ENCODE measurements at places on chromosomes 2 and 18. TPM values are rescaled to one million over a fixed set of nuclear protein-coding genes. Genes with fewer than 3 reads are reported as not detected.

- H3K36me3 ChIP-seq = no peaks in the 10 kb centered on the region
- peaks cover 9% of the 10 kb centered on the region for H3K4me1 ChIP-seq
- H3K27ac ChIP-seq = no peak overlapping the region
- H3K27me3 ChIP-seq = peaks cover 6% of the 10 kb centered on the region
- peak; percentile 74 for DNase-seq
Measured at GRCh38 chr2:89767572-89768435, 1076.3 kb downstream of the RPIA start.

DNA sequence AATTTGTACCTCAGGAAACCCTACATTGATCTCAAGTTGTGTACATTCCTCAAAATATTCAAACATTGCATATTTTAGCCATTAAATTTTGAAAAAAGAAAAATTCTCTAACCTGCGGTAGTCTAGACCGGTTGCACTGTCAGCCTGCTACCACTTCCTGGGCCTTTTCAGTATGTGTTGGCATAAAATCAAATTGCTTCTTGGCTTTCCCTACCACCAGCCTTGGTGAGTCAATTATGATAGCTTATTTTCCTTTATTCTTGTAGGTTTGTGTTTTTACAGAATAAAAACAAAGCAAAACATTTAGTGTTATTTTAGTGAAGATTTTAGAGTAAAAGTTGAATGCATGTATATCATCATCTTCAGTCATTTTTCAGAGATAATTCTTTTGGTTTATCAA lies 61.2 kb downstream of the FAM171B start:
- H3K36me3 ChIP-seq = peaks cover 14% of the 10 kb centered on the region
- H3K27me3 ChIP-seq = no peaks in the 10 kb centered on the region
- no peak overlapping the region for H3K27ac ChIP-seq
- no peak overlapping the region for H3K4me3 ChIP-seq

The PDIA6 gene
- 317 TPM for polyA plus RNA-seq

The SERPINB7 gene
- polyA plus RNA-seq = not detected

The MAP2 gene
- 3.6 TPM for polyA plus RNA-seq

Measured in heart right ventricle (tissue), 16 donors.